ENCODE measurements at places on chromosomes 6 and 20.

DNA sequence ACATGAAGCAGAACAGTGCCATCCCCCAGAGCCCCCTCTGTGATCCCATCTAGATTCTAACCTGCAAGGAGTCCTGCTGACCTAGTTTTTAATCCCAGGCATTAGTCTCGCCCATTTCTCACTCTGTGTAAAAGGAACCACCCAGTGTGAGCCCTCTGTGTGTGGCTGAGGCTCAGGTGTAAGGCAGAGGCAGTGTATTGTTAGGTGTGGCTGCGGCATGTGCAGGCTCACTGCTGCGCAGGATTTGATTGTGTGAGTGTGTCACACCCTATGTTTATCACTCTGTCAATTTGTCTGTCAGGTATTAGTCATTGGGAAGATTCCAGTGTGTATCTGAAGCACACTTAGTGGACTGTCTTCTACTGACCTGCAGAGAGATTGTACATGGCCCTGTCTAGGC, 13.7 kb upstream of the CST8 start:
- no peak for DNase-seq

GRCh38 chr6:149450679-149451375, 34.0 kb downstream of the ZC3H12D start:
- DNase-seq = no peak

DNA sequence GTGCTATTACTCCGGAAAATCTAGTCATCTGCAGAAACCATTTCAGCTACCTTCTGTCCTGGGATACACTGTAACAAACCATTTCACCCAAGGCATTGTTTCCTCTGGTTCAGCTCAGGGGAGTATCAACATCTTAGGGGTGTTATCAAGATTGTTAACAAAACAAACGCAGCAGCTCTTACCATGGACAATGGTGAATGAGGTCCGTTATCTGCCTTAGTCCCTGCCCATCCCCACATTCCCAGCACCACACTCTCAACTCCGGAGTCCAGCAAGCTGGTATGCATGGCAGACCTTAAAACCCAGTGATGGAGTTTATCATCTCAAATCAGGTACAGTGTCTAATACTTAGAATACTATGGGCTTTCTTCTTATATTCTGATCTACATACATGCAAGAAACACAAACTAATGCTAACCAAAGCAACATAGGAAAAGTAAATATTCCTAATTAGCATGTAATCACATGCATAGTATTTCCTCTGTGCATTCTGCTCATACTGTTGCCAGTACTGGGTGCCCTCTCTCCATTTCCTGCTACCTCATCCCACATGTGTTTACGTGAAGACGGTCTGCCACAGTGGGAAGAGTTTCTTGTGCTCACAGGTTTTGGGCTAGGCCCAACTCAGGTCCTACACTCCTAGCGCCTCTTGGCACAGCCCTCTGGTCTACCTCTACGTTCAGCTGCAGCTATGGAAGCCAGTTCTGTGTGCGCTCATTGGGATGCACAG, 123.9 kb downstream of the DTNBP1 start:
- no peak for DNase-seq

- peak; percentile 79 for DNase-seq
These were observed 28.4 kb downstream of the TFEB start for GRCh38 chr6:41706876-41707564.

DNA sequence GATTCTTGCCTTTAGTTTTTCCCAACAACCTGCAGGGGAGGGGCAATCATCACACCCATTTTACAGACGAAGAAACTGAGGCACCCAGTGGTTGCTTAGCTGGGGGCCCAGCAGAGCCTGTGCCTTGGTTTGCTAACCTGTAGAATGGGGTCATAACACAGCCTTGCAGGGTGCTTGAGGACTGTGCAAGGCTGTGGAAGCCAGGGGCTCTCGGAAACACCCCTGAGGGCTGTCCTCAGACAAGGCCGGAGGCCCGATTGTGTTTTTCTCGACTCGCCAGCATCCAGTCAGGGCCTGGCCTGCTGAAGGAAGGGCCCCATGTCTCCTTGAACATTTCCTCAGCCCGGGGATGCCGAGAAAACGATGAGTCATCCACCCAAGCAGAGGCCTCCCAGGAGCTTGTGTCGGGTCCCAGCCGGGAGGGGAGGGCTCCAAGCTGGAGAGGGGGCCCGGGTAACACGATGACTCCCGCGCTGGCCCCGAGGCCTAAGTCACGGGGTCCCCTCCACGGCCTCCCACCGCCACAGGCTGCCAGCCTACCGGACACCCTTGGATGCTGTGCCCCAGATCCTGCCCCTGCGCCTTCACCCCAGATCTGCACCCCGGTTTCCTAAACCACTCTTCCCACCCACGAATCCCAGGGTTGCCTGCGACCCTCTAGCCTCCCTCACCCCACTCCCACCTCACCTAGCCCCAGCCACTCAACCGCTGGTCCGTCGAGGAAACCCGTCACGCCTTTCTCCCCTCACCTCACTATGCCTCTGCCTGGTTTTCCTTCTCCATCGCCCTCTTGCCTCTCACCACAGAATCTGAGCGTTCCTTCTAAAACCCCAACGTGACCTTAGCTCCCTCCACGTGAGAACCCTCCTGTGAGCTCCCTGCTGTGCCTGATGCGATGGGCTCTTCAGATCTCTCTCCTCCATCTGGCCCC, 10.6 kb downstream of the NOL4L start:
- DNase-seq = no peak

- no peak for DNase-seq
These were observed 76.3 kb downstream of the DTNBP1 start for GRCh38 chr6:15586503-15586902.

DNA sequence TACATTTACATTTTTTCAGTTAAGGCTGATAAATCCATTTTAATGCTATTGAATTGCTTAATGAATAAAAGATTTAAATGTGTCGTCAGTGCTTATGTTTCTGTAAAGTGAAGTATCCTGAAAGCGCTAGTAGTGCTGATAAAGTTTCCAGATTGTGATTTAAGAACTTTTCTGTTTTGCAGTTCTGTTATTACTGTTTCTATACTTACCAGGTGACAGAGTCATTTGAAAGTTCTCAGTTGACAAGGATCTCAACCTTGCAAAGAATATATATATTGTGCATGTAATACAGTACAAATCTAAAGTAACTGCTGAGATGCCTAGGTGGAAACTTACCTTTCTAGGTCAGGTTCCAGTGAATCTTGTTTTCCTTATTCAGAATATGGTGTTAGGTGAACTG, 201.8 kb downstream of the ARID1B start:
- DNase-seq = no peak

GRCh38 chr6:156413154-156413553, 364.0 kb upstream of the ARID1B start:
- DNase-seq = no peak

DNA sequence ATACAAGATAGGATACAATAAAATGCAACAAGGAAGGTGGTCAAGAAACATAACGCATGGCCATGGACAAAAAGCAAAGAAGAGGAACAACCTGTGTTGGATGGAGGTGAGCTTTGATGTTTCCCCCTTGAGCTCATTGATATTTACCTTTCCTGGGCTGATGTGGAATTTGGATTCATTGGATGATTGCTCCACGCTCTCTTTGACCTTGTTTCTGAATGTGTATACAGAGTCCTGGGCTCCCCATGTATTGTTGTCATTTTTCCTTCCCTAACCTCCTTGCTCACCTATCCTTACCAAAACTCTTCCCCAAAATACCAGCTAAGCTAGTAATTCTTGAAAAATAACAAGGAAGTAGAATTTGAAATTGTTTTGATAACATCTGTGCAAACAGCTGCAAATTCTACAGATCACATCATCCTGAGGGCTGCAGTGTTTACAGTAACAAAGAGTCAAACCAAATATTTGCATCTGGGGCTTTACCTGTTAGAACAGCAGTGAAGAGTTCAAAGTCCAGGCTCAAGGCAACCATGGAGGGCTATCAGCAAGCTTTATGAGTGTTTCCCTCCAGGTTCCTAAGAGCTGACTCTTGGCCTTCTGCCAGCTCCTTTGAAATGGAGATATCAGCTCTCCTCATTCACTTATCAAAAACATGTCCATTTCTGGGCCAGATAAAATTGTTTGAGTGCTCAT, 214.3 kb upstream of the MARCKS start:
- no peak for DNase-seq

- DNase-seq = no peak
These were observed 71.8 kb downstream of the LCA5 start for GRCh38 chr6:79465381-79465780.

DNA sequence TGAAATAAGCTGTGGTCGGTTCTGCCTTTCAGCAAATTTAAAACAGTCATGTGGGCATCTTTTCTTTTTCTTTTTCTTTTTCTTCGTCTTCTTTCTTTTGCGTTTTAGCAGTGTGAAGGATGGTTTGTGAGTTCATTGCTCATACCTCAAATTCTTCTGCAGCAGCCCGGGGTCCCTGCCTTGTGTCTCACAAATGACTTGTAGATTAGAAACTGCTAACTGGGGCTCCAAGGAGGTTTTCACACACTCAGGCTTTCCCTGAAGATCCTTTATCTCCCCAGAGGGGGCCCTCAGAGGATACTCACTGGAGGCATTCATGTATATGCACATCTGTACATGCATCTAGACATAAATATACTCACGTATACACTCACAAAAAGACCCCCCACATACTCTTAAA, 1.7 kb downstream of the SMOC2 start:
- no peak for DNase-seq

DNA sequence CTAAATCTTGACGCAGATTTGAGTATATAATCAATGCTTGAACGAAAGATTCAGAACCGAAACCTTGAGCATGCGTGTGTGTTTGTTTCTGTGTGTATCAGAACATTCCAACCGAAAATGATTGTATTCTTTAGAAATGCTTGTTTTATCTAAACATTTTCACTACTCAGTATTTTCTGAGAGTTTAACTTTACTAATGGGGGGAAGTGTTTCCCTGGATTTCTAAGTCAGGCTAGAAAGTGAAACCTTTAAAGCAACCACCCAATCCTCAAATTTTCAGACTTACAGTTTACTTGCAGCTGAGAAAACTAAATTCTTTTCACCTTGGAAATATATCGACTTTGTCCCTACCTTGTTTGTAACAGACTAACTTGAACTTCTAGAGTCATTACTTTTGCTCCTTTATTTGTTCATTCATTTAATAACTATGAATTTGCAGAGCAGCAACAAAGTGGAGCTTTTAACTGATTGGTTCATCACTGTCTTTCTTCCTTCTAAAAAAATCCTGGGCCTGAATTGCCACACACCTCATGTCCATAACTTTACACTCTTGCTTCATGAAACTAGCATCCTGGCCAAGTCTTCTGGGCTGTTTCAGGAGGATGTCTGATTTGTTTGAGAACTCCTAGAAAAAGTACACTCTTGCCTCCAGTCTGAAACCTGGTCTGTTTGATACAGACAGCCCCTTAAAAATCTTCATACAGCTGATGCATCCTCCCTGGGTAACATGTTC, 77.8 kb upstream of the XRN2 start:
- no peak for DNase-seq

DNA sequence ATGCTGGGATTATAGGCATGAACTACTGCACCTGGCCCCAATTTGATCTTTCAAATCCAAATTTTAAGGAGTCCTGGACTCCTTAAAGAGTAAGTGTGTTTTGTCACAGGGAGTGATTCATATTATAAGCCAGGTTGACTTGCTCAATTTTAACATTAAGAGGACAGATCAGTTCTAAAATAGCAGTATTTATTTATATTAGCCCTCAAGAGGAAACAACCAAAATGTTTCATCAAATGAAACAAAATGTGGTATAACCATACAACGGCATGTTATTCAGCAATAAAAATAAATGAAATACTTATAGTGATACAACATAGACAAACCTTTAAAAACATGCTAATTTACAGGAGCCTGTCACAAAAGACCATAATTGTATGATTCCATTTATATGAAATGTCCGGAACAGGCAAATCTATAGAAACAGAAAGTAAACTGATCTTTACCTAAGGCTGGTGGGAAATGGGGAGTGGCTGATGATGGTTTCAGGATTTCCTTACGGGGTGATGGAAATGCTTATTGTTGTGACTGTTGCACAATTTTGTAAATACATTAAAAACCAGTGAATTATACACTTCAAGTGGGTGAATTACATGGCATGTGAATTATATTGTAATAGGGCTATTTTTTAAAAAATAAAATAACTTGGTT, 637.4 kb downstream of the MMUT start:
- no peak for DNase-seq

GRCh38 chr6:2109796-2110195, 135.6 kb downstream of the GMDS start:
- DNase-seq = no peak

GRCh38 chr20:36929290-36929689, 22.2 kb downstream of the SAMHD1 start:
- no peak for DNase-seq

DNA sequence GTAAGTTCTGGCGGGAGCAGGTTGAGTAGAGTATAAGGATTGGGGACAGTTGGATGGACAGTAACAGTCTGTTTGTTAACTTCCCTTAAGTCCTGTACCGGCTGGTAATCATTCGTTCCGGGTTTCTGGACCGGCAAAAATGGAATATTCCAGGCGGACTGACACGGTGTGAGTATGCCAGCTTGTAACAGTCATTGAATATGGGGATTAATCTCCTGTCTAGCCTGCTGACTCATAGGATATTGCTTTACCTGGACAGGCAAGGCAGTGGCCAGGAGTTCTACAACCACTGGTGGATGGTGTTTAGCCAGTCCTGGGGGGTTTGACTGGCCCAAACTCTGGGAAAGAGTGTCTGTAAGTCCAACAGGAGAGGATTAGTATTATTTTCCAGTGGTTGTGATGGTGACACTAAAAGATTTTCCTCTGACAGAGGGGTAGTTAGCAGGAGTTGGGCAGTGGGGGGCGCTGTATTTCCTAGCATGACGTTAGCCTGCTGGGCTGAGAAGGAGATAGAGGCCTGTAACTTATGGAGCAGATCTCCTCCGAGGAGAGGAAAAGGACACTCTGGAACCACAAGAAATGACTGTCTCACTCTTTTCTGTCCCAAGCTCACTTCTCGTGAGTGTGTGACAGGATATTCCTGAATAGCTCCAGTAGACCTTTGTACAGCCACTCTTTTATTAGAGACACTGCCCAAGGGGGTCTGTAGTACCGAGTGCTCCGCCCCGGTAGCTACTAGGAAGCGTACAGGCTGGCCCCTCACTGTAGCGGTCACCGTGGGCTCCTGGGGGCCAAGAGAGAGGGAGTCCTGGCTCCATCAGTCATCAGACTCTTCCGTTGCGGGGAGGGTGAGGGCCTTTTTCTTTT, 152.2 kb downstream of the TRIM27 start:
- no peak for DNase-seq

DNA sequence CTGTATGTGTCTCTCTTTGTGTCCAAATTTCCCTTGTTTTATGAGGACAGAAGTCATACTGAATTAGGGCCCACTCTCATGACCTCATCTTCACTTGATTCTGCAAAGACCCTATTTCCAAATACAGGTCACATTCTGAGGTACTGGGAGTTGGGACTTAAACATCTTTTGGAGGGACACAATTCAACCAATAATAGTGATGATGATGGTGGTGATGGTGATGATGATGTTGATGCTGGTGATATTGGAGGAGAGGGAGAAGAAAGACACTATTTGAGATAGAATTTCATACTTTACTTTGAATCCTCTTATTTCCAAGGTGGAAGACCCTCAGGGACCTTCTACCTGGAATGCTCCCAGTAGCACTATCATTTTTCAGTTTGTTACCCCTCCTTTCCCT, 21.2 kb upstream of the KCNK5 start:
- DNase-seq = no peak

GRCh38 chr20:38825901-38826625, 20.6 kb downstream of the PPP1R16B start:
- no peak for DNase-seq

- no peak for DNase-seq
These were observed 36.5 kb downstream of the ZNF217 start for GRCh38 chr20:53557130-53557529.

- no peak for DNase-seq
These were observed 1.9 kb upstream of the VGLL2 start for GRCh38 chr6:117263353-117263927.

Data from putamen (tissue), 1 donor.